ENCODE measurements at places on chromosomes 5 and 9.

DNA sequence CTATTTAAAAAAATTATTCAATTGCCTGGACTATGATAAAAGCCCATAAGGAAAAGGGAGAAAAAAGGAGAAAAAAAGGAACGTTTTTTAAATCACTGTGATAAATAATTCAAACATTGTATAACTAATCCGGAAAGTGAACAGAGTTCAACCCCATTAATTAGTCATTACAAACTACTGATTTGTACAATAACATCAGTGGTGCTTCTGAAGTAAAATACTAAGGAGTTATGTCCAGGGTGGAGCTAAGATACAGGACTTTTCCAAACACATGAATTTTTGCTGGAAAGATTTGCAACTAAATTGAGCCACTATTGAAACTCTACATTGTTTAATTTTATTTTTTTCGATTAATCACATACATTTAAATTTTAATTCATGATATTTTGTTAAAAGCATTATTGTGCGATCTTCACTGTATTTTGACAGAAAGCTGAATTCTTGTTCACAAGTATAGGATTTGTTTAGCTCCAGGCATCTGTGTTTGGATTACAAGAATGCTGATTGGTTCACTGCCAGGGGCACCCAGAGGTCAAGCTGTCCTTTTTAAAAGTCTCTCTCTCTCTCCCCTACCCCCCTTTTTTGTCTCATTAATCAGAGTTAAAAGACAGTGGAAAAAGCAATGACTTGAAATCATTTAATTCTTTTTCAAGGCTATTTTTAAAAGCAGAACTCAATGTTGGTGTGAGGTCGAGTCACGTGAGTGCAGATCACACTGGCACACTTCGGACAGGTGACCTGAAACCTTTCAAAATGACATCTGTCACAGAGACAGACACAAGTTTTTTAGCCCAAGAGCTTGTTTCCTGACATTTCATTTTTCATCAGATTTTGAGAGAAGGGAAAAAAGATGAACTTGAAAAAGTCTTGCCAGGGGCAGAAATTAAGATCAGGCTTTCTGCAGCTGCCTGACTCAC lies 387.3 kb downstream of the NR2F1-AS1 start:
- no peak for DNase-seq

GRCh38 chr9:70028287-70028686 lies 15.4 kb upstream of the MAMDC2 start:
- no peak for DNase-seq

DNA sequence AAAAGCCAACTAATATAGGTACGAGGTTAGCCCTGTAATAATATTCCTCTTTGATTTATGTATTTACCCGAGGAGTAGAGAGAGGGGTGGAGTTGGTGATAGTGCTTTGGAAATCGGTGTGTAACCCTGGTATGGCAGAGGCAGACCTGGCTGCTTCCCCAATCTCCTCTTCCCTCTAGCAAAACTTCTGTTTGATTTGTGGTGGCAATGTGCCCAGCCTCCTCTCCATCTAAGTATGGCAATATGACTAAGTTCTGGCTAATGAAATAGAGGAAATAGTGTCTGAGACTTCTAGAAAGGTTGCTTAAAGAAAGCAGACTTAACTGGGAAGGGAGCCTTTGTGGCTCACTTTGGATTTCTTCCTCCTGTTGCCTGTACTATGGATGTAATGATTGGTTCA lies 491.1 kb downstream of the ENC1 start:
- no peak for DNase-seq

GRCh38 chr5:136413196-136413595 lies 47.9 kb upstream of the TRPC7 start:
- DNase-seq: no peak

GRCh38 chr5:149238540-149238939 lies 33.1 kb upstream of the AFAP1L1 start:
- DNase-seq: no peak

DNA sequence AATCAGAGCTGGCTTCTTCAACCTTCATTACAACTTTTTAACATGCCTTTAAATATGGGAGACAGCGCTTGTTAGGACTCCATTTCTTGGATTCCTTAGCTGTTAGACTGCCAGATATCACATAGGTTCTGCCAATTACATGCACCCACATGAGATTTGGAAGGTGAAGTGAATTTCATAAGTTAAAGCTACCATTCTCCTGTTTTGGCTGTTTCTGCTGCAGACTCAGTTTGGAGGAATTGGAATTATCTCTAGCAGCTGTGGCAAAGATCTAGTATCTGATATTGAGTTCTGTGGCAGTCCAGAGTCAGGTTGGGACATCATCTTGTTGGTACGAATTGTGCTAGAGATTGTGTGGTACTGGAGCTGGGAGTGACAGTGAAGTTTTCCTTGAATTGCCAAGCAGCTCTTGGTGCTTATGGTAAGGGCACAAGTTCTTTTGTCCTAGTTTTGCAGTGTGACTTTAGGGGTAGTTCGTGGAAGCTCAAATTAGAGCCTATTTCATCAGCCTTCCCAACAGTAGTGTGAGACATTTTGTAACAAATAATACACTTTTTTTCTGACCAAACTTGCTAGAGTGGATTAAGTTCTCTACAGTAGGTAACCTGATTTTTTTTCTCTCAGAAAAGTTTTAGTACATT lies 9.1 kb upstream of the PJA2 start:
- no peak for DNase-seq

GRCh38 chr5:35810601-35811000 lies 46.1 kb upstream of the IL7R start:
- DNase-seq: no peak

DNA sequence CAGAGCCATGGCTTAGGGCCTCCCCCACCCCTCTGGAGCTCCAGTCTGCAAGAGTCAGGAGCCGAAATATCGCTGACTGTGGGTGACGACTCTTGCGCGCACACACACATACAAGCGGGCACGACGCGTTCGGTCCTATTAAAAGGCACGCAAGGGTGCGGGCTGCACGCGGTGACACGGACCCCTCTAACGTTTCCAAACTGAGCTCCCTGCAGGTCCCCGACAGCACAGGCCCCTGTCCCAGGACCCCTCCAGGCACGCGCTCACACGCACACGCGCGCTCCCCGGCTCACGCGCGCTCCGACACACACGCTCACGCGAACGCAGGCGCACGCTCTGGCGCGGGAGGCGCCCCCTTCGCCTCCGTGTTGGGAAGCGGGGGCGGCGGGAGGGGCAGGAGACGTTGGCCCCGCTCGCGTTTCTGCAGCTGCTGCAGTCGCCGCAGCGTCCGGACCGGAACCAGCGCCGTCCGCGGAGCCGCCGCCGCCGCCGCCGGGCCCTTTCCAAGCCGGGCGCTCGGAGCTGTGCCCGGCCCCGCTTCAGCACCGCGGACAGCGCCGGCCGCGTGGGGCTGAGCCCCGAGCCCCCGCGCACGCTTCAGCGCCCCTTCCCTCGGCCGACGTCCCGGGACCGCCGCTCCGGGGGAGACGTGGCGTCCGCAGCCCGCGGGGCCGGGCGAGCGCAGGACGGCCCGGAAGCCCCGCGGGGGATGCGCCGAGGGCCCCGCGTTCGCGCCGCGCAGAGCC lies at the start of gene GRIN1:
Gene GRIN1, plus strand, starts transcription at position 433 of the 746 bp plus-strand sequence. CDS start 333 bp downstream, outside the sequence.
- no peak for DNase-seq

DNA sequence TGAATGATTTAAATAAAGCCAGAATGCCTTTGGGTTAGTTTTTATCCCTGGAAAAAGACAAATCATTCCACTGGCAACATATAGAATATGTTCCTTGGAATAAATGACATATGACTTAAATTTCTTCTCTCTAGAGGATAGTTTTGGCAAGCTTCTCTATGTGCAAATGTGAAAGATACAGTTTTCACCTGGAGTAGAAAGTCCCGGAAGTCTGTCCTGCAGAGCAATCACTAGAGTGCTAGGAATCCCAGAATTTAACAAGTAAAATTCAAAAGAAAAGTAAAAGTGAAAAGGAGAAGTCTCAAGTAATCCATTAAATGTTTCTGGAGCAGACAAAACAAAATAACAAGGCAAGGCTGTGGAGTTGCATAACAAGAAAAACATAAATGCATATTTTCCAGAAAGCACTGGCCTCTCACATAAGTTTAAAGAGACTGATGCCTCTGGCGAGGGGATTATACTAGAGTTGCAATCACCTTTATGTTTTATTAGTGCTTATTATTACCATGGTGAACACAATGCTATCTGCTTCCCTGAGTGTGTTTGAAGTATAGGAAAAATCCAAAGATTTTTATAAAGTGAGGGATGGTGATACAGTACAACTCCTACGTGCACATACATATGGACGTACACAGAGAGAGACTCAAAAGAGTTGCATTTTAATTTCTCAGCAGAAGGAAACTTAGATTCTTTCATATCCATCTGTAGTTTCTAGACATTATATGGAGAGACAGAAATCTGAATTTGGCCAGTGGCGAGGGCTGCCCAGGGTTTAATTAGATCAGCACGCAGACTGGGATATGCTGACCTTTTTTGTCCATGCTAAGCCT lies 188.3 kb upstream of the ANKRD55 start:
- DNase-seq: no peak

GRCh38 chr5:34686762-34687268 lies 30.7 kb downstream of the RAI14 start:
- no peak for DNase-seq
